Tibial nerve (tissue), 4 donors: ENCODE measurements at places on chromosomes 12 and 14. TPM values are rescaled to one million over a fixed set of nuclear protein-coding genes. Genes with fewer than 3 reads are reported as not detected.

DNA sequence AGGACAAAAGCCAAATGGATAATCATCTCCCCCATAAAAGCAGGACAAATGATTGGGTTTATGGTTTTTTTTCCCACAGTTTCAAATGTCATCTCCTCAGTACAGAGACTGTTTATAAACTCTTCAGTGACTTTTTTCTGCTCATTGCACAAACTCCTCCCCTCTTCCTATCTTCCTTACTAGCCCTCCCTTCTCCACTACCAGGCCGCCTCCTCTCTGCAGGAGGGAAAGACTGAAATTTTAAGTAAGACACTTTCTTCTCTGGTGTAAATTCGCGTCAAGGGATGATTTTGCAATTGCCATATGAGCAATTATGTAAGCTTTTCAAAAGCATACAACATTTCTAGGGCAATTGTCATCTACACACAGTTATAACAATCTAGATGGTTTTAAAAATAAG is 37.0 kb downstream of the BTG1 start:
- peak; percentile 18 for DNase-seq

GRCh38 chr12:107632246-107632645 is 53.4 kb upstream of the PWP1 start:
- no peak for DNase-seq

- DNase-seq: no peak
Observed at GRCh38 chr12:131947482-131948027, 2.2 kb upstream of the EP400 start.

DNA sequence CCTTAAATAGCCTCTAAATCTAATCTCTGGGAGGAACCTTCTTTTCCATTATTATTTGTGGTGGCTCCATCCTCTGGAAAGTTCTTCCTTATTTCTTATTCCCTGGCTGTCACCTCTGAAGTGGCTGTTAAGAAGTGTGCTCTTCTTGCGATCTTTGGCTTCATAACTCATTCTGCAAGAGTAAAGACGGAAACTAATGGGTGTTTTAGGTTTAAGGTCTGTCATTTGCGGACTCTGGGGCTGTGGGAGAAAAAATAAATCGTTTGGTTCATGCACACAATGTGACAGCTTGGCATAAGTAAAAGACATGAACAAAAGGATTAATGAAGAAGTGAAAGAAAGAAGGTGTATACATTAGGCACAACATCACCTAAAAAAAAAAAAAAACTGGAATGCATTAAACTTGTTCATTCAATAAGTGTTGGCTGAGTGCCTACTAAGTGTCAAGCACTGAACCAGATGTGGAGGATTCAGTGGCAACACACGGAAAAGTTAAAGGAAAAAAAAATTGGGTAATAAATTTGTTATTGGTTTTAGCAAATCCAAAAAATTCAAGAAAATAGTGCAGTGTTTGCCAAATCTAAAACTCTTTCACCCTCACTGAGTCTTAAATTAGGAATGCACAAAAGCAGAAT is 99.5 kb downstream of the ERGIC2 start:
- DNase-seq: no peak

DNA sequence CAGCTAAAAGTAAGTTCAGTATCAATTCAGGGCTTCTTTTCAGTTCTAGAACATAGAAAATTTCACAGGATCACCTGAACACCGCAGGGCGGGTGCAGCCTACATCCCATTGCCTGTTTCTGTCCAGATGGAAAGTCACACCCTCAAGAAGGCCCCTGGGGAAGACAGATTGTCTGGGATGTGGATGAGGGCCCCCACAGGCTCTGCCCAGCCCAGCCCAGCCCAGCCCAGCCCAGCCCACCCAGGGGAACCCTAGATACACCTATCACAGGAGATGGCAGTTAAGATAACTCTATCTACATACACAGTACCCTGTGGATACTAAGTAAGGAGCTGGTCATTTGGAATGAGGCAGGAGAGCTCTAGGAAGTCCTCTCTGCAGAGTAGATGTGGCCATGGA is 68.4 kb downstream of the DPF3 start:
- DNase-seq: no peak

DNA sequence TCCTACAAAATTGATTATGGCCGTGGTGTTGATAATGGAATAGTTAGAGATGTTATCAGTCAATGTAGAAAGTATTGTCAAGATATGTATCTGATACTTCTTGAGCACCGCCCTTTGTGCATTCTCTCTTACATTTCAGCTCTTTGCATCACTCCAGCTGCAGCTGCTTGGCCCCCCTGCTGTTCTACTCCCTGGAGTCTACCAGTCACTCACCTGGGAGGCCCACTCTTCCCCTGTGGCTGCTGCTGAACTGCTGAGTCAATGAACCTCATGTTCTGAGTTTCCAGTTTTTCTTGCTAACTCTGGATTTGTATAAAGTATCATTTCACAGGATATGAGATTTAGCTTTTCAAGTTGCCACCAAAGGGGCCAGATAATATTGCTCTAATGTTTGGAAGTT is 312.8 kb upstream of the SLC16A7 start:
- no peak for DNase-seq

- DNase-seq: peak; percentile 62
Observed at GRCh38 chr12:12327802-12328201, 22.2 kb downstream of the MANSC1 start.

DNA sequence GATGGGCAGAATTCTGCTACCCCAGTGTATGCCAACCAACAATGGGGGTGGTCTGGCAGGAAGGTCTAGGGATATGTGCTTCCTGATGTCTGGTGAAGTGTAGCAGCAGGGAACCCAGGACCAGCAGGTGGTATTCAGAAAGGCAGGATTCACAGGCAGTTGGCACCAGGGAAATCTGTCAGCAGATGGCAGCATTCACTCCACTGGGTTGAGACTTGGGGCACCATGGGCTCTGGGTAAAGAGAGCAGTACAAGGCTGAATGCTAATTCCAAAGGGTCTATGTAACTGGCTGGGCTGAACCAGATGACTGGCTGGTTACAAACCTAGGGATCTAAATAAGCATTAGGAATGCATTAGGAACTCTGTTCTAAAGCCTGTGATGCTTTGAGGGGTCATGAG is 466.9 kb upstream of the STXBP6 start:
- no peak for DNase-seq

- DNase-seq: no peak
Observed at GRCh38 chr14:78904094-78904493, 733.9 kb downstream of the NRXN3 start.

GRCh38 chr14:65255029-65255545 is 152.8 kb upstream of the MAX start:
- DNase-seq: no peak

GRCh38 chr14:33567023-33567728 is 383.7 kb downstream of the EGLN3 start:
- no peak for DNase-seq

- DNase-seq: no peak
Observed at GRCh38 chr12:11653215-11653753, 3.8 kb downstream of the ETV6 start.

GRCh38 chr12:100489251-100489820 is 15.7 kb downstream of the NR1H4 start:
- DNase-seq: no peak

DNA sequence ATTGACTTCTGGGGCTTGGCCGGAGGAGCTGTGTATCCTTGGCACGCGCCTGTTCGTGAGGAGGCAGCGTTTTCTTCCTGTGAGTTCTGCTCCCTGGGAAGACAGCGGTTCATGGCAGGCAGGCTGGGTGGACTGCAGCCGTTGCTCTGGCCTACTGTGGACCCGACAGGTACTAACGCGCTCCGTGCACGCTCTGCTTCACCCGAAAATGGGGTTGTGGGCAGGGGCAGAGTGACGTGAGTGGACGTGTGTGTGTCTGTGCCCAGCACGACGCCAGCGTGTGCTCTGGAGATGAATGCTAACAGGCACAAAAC is 179.1 kb downstream of the KIF26A start:
- DNase-seq: no peak

DNA sequence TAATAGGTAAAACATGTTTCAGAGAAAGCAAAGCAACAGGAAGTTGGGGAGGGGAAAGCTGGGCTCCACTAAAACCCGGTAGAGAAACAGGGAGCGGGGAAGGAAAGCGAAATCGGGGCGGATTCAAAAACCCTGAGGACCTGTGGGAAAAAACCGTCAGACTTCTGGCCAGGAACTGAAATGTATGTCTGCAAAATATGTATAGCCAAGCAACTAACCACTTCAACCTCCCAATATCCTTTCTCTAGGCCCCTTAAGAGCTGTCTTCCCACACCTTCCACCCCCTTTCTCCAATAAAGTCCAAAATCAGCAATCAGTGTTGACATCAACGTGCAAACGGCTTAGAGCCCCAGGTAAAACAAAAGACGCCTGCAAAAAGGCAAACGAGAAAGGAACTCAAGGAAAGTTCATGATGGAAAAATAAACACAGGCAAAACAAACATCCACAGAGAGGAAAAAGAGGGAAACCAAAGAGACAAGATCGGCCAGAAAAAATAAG is 32.8 kb downstream of the SIX1 start:
- no peak for DNase-seq

DNA sequence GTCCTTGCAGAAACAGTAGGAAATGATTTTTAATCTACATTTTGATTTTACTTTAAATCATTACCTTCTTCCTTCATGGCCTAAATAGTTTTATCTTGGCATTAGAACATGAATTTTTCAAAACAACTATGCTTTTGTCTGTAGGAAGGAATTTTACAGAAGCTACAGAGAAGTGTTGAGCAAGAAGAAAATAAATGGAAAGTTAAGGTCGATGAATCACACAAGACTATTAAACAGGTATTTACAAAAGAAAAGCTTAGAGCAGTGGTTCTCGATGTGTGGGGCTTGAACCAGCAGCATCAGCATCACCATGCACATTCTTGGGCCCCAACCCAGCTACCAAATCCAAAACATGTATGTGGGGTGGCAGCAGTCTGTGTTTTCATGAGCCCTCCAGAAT is 91.6 kb downstream of the KTN1 start:
- DNase-seq: no peak

DNA sequence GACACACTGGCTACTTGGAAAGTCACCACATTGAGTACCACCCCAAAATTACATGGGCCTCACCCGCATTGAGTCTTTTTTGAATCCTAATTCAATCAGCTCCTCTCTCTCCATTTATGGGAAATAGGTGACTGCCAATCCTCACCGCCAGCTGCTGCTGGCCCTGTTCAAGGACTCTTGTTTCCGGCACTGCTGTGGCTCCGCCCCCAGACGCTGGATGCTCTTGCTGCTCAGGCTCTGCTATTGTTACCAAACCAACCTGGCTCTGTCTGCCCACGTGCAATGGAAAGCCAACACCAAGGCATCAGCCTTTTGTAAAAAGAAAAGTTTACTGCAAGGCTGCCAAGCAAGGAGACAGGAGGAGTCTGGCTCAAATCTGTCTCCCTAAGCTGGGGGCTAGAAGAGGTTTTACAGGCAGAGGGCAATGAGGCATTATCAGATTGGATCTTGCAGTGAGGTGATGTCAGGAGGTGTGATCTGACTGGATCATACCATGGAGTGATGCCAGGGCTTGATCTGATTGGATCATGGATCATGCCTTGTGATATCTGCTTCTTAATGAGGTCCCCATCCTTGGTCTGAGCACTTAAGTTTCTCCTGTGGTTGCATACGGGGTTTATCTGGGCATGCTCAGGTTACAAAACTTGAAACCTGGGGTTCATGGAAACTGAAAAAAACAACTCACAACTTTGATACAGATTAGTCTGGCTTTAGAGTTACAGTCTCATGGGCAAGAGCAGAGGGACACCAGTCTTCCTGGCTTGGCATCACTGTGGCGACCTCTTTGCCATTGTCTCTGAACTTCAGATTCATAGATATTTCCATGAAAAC is 117.1 kb upstream of the SLC35F4 start:
- DNase-seq: no peak

DNA sequence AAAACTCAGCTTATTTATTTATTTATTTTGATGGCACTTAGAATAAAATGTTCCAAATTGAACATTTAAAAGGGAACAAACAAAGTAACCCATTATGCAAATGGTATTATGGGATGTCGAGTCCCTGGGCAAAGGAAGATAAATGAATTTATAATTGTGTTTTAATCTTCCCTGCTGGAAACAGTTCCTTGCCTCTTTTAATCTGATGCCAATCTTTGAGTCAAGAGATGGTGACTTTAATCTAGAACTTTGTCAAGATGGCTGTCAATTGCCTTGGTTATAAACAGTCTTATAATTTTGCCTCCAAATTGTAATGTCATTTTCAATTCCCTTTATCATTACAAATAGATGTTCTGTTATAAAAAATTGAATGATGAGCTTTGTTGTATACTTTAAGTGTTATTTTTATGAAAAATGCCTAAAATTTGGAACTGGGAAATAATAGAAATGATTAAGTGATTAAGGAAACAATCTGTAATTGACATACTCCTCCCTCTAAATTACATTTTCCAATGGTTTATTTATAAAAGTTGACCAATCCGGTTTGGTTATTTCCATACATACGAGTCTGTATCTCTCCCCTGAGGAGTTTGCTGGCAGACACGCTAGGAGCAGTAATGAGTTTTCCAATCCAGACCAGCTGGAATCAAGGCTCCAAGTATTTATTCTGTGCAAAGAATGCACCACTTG is 134.9 kb upstream of the FRMD6 start:
- DNase-seq: no peak

- peak; percentile 13 for DNase-seq
Observed at GRCh38 chr12:131085816-131086591, 132.3 kb downstream of the ADGRD1 start.

DNA sequence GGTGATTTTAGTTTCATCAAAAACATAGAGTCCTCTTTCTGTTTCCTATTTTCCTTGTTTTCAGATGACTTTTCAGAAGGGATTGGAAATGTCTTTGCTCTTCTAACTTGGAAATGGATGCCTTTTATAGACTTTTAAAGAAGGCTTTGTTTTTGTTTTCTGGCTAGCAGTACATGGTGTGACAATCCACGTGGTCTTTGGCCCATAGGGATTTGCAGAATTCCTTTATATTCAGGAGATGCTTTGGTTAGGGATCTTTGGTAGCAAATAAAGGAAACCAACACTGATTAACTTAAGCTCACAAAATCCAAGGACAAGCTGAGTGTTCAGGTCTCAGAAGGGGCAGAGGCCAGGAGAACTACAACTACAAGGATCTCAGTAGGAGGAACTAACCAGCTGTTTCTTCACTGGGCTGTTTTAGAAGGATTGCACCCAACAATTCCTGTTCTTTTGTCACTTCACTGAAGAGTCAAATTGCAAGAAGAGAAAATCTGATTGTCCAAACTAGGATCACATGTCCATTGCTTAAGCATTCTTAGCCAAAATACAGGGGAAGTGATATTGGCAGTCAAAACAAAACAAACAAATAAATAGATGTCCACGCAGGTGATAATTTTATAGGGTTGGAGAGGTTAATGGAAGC is 58.6 kb upstream of the MANSC4 start:
- DNase-seq: no peak

Gene CCDC88C
- 12.6 TPM for total RNA-seq

Gene INSM2
- total RNA-seq: not detected

Gene GPRC5D
- not detected for total RNA-seq

Gene HVCN1
- 13.8 TPM for total RNA-seq

Gene TCTN2
- 15.3 TPM for total RNA-seq

Gene TDG
- 13.7 TPM for total RNA-seq

Gene OXA1L
- 72.0 TPM for total RNA-seq

Gene ACYP1
- 15.3 TPM for total RNA-seq
